Inflammatory macrophage (primary cell): ENCODE measurements at places on chromosomes 4 and X.

GRCh38 chr4:2929469-2929868 is 33.7 kb downstream of the NOP14 start:
- DNase-seq = no peak

DNA sequence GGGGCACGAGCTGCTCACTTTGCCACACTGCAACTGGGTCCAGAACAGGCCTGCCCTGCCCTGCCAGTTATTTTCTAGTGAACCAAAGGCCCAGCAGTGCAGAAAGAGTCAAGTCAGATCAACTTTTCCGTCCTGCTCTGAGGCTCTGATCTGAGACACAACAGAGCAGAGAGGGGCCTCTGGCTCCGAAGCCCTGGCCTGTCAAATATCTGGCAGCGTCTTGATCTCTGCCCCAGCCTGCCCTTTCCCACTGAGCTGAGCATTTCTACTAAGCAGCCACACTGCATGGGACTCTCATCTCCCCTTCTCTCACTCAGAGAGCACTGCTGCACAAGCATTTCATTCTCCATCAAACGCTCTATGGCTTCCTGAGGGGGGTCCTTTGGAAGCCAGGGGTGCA is 11.8 kb downstream of the IGFBP7 start:
- DNase-seq = no peak

DNA sequence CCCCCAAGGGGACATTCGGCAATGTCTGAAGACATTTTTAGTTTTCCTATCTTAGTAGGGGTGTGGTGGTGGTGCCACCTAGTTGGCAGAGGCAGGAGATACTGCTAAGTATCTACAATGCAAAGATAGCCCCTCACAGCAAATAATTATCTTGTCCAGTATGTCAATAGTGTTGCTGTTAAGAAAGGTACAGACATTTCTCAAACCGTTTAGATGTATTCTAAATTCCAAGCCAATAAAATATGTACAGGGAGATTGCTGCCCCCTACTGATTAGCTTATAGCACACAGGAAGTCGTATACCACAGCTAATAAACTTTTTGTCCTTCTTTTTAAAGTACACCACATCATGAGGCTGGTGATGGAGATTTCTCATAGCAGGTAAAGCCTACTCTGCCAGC is 260.5 kb downstream of the TMA16 start:
- peak; percentile 24 for DNase-seq

GRCh38 chr4:1194010-1194900 is 21.9 kb upstream of the SPON2 start:
- DNase-seq = no peak

DNA sequence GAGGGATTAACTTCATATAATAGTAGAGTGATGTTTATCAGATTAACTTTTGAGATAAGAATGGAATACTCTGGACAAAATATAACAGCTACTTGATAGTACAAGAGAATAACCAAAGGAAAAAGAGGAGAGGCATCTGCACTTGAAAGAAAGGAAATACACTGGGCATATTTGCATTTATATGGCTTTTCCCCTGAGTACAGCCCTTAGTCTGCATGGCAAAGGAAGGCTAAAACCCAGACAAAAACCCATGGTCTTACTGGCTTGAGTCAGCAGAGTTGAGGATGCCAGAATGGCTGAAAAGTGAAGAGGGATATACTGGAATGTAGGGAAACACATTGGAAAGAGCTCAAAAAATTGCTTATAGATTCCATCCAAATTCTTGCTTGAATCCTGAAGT is 101.6 kb downstream of the COL4A5 start:
- DNase-seq = no peak

DNA sequence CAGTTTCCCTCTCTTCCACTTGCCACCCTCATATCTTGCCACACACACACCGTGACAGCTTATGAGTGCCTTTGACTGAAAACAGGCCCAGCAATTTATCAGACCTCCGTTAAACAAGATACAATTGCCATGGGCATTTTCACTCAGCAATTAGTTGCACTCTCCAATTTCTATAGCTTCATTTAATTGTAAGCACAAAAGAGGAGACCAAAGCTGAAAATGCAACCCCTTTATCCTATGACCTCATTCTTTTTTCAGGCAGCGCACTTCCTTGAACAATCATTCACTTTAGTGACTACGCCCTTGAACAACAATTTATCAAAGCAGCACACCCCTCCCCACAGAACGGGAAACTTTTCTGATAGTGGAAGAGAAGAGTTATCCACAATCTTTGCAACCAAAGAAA is 4.1 kb downstream of the POF1B start:
- no peak for DNase-seq

- DNase-seq = no peak
Observed at GRCh38 chrX:97267396-97268181, 383.9 kb downstream of the RPA4 start.

DNA sequence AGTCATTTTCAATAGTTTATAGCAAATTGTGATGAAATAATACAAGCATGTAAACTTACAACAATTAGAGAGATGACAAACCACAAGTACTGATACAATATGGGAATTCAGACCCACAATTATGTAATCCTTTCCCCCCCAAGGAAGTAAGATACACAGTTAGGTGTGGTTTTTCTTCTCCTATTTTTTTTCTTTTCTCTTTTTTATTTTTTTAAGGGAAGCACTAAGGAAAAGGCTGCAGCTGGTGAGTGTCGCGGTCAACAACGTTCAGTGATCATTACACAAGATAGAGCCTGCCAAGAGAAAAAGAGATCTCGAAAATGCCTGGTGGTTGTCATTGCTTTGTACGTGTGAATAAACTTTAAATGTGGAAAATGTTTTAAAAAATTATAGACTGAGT is 9.8 kb downstream of the NDNF start:
- DNase-seq = no peak

DNA sequence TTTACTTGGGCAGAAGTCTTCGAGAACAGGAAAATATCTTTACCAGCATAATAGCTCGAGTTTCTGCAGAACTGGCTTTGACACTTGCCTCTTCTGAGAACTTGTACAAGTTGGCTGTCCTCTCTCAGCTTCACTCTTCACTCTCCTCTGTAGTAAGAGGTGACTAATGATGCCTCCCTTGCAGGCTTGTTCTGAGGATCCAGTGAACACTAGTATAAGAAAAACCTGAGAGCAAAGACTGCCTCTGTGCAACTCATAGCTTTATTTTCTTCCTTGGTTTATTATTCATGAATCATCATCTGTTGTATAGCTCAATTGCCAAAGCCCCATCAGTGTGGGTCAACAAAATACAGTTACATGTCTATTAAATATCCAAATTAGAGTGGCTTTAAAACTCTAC is 266.7 kb upstream of the CLNK start:
- DNase-seq = no peak

DNA sequence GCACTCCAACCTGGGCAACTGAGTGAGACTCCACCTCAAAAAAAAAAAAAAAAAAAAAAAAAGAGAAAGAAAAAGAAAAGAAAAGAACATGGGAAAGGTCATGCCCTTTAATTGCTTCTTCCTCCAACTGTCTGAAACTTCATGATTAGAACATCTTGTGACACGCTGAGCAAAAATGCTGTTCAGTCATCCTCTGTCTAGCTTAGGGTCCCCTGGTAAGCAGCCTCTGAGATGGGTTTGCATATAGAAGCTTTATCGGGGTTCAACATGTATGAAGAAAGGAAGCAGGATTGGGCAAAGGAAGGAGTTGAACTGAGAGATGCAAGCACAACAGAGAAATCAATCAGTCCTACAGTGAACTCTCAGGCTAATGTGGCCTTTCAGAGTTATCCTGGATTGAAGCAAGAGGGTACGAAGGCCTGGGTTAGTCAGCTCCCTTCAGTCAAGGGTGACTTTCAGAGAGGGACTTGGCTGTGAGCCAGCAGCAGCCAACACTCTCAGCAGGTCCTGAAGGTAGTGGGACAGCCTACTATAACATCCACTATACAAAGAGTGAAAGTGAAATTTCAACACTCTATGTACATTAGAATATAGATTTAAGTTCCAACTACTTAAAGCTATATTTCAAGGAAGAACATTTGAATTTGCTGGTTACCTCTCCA is 11.4 kb downstream of the MAOB start:
- no peak for DNase-seq

GRCh38 chrX:85107407-85107806 is 103.7 kb downstream of the APOOL start:
- no peak for DNase-seq

DNA sequence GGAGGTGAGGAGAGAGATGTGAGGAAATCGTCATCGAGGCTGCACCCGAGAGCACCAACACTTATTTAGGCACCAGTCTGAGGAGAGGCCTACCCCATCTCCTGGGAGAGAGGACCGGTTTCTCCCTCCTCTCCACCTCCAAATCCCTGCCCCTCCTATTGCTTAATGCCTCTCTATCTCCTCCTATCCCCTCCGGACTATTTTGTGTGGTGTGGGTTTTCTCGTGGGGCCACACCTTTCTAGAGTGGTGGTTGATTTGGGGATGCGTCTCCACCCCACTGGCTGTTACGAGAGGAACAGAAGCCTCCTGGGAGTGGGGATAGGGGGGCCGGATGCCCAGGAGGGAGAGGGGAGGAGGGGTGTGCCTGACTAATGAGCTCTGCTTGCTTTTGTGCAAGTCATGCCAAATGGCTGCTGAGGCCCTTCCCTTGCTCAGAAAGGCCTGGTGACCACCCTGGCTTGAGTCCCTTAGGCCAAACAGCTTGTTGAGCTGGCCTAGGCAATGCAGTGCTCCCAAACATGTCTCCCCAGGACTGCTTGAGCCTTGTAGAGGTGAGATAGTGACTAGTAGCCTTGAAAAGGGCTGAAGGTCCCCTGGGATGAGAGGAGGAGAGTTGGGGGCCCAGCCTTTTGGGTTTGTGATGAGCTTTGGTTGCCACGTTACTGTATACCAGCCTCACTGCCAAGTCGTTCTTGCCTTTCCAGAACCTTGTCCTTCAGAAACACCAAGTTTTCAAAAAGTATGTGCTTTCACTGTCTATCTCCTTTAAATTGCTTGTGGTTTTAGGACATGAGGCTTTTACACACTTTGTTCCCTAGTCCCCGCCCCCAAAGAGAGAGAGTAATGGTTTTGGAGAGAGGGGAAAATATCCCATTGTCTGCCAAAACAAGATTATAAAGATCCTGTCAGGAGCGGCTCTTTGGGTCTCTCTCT is 1.2 kb downstream of the MSN start:
- peak; percentile 48 for DNase-seq

DNA sequence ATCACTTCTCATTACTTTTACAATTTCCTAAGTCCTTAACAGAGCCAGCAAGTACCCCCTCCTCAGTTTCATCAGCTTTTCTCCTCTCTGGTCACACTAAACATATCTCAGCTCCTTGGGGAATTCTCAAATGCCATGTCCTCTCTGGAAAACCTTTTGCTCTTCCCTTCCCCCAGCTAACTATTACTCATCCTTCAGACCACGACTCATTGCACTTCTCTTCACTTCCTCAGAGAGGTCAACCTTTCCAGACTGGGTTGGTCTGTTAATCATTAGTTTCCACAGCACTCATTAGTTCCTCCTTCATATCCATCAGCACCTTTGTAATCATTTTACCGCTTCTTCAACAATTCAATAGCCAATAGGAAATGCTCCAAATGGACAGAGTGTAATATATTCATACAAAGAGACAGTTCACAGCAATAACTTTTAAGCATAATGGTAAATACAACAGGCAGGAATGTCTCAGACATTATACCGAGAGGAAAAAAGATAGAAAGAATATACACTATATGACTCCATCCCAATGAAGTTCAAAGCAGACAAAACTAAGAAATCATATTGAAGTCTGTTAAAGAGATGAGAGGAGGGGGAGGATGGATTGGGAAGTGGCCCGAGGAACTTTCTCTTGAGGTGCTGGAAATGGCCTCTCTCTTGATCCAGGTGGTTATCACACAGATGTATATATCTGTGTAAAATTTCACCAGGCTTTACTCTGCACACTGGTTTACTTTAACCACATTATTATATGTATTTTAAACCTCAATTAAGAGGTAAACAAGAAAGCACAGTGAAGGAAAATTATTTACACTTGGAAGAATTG is 39.6 kb downstream of the DDX60L start:
- peak; percentile 22 for DNase-seq

GRCh38 chr4:84948056-84948455 is 18.4 kb downstream of the WDFY3 start:
- DNase-seq = peak; percentile 29

- no peak for DNase-seq
Observed at GRCh38 chr4:11042760-11043159, 358.2 kb upstream of the CLNK start.

- DNase-seq = no peak
Observed at GRCh38 chr4:1686440-1687036, 2.4 kb upstream of the FAM53A start.

DNA sequence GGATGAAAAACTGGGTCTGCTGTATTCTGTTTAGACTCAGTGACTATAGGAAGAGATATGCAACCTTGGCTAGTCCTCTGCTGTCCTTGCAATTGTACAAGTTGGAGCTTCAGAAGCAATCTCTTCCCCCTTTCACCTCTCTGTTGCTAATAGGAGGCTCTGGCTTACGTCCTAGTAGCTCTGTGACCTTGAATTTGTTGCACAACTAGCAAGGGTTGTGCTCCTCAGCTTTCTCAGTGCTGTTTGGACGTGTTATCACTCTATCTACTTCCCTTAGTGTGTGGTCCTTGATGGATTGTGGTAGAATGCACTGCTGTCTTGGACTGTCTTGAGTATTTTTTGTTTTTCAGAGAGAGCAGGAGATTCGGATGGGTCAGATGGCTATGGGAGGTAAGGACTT is 3.4 kb upstream of the ITGB1BP2 start:
- DNase-seq = no peak
